ENCODE measurements at places on chromosomes 7 and 10.

GRCh38 chr7:155751409-155751808 is 60.9 kb downstream of the SHH start:
- DNase-seq, result no peak

DNA sequence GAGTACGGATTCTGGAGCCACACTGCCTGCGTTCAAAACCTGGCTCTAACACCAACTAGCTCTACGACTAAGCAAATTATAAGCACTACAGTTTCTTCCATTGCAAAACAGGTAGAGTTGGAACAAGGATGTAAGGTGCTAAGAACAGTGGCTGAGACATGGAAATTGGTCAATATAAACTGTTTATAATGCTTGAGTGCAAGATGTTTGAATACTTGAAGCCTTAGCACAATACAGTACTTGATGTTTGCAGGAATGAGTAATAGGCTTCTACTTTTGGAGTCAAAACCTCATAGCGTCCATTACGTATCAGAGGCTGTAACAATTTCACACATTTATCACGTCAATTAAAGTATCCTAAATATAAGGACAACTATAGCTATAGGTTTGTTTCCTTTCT is 6.9 kb downstream of the NT5C2 start:
- no peak for DNase-seq

- DNase-seq, result no peak
These were observed 33.5 kb downstream of the SLC37A3 start for GRCh38 chr7:140364819-140365218.

GRCh38 chr7:25028370-25029021 is 48.5 kb upstream of the OSBPL3 start:
- DNase-seq, result peak; percentile 40

DNA sequence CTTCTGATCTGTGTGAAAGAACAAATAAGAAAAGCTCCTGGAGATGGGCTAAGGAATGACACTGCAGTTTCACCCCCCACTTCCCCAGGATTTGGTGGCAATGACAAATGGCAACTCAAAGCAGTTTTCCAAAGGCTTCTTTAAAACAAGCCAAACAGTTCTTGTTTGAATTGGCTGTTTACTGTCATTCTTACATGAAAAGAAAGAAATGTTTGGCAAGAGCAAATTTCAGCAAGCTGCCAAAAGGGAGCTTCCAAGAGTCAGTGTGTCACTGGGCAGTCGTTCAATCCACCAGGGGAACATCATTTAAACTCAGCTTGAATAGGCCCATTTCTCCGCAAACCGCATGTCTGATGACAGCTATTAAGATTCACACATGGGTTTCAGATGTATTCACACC is 119.0 kb upstream of the RHOBTB1 start:
- no peak for DNase-seq

- no peak for DNase-seq
These were observed 5.6 kb upstream of the NUP205 start for GRCh38 chr7:135552148-135552547.

- DNase-seq, result no peak
These were observed 6.3 kb upstream of the CDH23 start for GRCh38 chr10:71390461-71390835.

GRCh38 chr10:90658791-90659190 is 199.0 kb downstream of the HTR7 start:
- no peak for DNase-seq

- no peak for DNase-seq
These were observed 18.5 kb downstream of the EPC1 start for GRCh38 chr10:32328499-32328898.

GRCh38 chr10:79098596-79099015 is 29.8 kb downstream of the ZMIZ1 start:
- DNase-seq, result no peak

GRCh38 chr7:45165857-45166256 is 8.3 kb downstream of the RAMP3 start:
- no peak for DNase-seq

GRCh38 chr10:79424221-79425073 is 21.0 kb downstream of the ZCCHC24 start:
- DNase-seq, result no peak

DNA sequence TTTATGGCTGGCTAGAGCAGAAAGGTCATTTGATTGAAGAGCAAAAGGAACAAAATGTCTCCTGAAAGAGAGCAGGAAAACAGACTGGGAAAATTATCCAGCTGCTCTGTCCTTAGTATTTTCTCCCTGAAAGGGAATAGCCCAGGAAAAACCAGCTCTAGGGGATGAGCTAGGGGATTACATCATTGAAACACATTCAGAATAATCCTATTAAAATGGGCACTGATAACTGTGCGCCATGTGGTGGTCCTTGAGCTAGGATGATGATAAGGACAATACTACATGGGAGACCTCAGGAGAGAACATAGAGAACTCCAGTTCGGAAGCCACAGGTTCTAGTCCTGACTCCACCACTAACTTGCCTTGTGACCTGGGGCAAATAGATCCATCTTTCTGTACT is 873.8 kb downstream of the TYW1 start:
- DNase-seq, result no peak

DNA sequence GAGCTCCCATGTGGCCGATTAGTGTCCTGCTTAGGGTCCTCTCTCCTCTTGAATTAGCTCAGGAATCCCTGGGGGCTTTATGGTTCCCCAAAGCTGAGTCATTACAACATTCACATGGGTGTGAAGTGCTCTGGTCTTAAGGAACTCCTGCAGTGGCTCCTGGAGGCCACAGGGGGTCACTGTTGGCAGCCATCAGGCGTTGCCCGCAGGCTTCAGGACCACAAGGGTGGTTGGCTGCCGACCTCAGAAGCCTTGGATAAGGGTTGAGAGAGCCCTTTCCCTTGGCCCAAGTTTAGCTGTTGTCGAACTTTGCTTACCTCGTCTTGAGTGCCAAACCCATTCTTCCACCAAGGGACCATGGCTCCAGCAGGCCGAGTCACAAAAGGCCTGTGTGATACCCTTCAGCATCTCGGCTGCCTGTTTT is 61.7 kb downstream of the SH2D4B start:
- no peak for DNase-seq

DNA sequence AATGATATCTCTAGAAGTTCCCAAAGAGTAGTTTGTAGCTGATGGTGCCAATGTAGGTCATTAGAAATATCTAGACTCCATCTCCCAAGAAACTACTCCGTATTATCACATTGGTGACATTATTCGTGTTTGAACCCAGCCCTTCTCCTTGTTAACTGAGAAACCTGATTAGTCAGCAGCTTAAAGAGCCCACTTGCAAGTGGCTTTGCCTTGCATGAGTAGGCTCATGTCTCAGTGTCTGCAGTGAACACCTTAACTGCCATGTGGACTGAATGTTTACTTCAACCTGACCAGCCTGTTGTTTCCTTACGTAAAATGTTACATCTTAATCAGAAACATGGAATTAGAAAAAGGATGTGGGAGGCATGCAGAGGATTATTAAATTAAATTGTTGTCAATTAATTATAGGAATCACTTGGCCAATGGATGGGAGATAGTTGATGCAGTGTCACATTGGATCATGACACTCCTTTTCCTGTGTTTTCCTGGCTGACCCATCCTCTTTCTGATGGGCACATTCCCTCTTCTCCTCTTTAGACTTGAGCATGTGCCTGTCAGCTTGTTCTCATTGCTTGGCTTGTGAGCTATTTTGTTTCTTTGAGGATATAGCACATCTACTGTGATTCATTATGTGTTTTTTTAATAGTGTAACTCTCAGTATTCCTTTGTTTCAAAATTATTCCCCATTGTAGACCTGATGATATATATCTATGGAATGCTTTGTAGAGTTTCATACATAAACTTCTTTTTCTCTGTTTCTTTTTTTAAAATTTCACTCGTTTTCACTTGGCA is 18.0 kb downstream of the STARD3NL start:
- no peak for DNase-seq

DNA sequence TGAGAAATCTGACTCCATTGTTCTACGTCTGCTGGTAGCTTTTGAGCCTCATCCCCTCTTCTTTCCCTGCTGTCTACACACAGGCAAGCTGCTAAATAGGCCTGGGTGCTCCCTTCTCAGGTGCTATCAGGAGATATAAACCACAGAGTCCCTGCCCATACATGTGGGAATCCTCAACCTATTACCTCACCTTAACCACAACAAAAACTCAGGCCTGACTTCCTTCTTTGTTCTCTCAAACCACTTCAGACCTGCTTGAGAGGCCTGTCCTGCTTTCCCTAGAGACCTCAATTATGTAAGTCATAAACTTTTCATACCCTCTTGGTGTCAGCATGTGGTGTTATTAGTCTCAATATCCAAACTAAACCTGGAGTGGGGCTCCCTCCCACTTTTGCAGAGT is 75.0 kb upstream of the MAGI2 start:
- DNase-seq, result no peak

DNA sequence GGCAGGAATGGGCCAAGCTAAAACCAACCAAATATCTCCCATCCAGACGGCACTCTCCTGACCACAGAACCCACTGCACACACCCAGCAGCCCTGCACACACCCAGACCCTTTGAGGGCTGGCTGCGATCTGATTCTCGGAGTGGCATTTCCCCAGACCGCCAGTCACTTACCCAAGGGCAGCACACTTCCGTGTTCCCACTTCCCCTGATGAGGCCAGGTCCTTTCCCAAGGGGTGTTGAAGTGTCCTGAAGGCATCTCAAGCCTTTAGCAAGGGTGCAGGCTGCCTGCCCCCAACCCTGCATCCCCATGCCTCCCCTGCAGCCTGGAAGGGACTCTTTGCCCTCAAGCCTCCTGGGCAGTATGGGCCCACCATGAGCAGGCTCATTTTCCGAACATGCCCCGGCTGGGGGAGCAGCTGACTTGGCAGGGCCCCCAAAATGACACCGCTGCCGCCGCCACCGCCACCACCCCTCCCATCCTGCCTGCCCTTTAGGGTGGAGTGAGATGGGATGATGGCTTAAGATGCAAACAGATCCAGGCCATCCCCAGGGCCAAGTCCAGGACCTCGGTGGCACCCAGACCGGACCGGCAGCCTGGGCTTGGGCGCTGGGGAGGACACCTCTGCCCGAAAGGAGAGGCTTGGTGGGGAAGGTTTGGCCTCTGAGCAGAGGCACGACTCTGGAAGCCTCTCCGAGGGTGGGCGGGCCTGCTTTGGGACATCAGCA is 159.8 kb downstream of the NRF1 start:
- no peak for DNase-seq

- DNase-seq, result no peak
These were observed 107.8 kb downstream of the ARHGAP22 start for GRCh38 chr10:48496831-48497779.

- DNase-seq, result no peak
These were observed at the start of gene H2BK1 for GRCh38 chr7:151210087-151210854. H2BK1 (minus strand) TSS chr7:151210488; CDS start chr7:151210318, 170 bp downstream.

- DNase-seq, result no peak
These were observed 20.6 kb upstream of the ATAD1 start for GRCh38 chr10:87838650-87839049.

GRCh38 chr10:87862679-87863052 is 667 bp downstream of the KLLN start:
- no peak for DNase-seq

GRCh38 chr7:46028246-46028645 is 107.2 kb upstream of the IGFBP3 start:
- no peak for DNase-seq

- DNase-seq, result no peak
These were observed 7.8 kb downstream of the NODAL start for GRCh38 chr10:70433581-70434280.

DNA sequence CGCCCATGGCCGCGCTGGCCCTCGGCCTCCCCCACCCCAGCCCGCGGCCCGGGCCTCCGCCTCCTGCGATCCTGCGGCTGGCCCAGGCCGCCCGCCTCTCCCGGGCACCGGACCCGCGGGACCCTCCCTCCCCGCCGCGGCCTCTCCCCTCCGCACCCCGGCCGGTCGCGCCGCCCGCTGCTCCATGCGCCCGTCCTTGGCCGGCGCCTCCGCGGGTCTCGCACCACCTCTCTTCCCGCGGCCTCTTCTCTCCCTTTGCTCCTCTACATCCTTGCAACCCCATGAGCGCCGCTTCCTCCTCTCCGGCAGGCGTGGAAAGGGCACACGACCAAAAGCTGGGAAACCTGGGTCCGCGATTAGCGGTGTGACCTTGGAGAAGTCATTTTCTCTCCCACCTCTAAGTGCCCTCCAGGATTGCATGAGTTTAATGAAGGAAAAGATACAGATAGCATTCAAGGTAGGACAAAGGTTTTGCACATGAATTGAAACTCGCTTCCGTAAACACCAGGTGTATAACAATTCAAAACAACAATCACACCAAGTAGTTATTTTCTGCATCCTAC is 448 bp upstream of the SRPK2 start:
- no peak for DNase-seq

GRCh38 chr7:100965723-100966541 is 3.4 kb upstream of the MUC12 start:
- DNase-seq, result peak; percentile 51
